ENCODE measurements at places on chromosomes 3 and 15.

DNA sequence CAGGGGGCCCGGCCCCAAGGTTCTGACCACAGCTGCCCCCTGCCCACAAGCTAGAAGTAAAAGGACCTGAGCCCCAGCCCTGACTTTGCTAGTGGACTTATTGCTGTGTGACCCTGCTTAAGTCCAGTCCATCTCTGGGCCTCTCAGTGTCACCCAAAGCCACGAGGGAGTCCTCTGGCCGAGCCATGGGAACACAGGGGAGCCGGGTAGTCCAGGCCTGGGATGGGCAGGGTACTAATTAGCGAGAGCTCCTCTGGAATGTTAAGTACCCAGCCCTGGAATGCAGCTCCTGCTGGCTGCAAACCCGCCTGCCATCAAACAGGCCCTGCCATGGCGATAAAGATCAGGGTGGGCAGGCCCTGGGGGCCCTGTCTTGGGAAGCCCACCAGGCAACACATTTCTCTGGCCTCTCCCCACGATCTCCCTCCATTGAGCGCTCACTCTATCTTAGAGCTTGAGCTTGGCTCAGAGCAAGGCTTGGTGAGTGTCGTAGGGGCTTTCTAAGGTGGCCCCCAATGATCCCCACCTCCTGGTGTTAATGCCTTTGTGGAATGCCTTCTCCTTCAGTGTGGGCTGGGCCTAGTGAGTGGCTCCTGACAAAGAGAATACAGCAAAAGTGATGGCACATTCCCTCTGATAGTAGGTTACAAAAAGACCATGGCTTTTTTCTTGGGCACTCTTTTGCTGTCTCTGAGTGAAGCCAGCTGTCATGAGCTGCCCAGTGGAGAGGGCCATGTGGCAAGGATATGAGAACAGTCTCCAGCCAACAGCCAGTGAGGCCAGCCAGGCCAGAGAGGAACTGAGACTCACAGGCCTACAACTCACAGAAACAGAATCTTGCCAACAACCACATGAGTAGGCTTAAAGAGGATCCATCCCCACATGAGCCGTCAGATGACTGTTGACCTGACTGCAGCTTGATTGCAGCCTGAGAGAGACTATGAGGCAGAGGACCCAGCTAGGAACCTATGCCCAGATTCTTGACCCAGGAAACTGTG lies 133.1 kb downstream of the SMAD6 start:
- DNase-seq = no peak

DNA sequence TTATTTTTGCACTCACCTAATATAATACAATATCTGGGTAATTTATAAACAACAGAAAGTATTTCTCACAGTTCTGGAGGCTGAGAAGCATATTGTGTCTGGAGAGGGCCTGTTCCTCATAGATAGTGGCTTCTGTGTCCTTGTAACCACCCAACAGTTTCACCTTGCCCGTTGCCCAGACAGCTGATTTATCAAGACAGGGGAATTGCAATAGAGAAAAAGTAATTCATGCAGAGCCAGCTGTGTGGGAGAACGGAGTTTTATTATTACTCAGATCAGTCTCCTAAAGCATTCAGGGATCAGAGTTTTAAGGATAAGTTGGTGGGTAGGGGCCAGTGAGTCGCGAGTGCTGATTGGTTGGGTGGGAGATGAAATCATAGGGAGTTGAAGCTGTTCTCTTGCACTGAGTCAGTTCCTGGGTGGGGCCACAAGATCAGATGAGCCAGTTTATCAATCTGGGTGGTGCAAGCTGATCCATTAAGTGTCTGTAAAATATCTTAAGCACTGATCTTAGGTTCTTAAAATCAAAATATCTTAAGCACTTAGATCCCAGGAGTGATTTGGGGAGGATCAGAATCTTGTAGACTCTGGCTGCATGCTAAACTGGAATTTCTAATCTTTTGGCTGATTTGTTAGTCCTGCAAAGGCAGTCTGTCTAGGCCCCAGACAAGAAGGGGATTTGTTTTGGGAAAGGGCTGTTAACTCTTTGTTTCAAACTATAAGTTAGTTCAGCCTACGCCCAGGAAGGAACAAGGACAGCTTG lies 33.9 kb upstream of the C15orf39 start:
- no peak for DNase-seq

GRCh38 chr3:128701342-128702212 lies 24.4 kb upstream of the RAB7A start:
- DNase-seq = no peak

GRCh38 chr3:535566-536416 lies 339.2 kb downstream of the CHL1 start:
- no peak for DNase-seq

GRCh38 chr3:144989807-144990206 lies 1018.2 kb downstream of the DIPK2A start:
- DNase-seq = no peak

DNA sequence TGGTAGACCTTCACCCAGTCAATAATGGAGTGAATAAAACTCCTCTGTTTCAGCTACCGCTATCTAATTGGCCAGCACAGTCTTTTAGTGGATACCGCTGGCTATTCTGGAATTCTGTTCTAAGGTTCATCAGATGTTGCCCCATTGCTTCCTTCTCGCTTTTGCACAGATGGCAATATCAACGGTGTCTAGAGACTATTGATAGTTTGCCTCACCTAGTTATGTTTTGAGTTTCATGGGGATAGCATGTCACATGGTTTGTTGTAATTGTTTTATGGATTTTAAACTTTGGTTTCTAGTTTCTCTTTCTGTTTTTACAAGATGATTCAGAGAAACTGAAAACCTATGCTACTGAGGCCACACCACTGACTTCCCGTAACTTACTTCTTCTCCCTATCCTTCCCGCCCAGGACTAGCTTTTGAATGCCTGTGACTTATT lies 2.0 kb downstream of the XRN1 start:
- peak; percentile 14 for DNase-seq

- DNase-seq = no peak
These were observed 225.2 kb upstream of the PRICKLE2 start for GRCh38 chr3:64450396-64450956.

GRCh38 chr15:52180851-52181450 lies 10.2 kb downstream of the GNB5 start:
- DNase-seq = no peak

DNA sequence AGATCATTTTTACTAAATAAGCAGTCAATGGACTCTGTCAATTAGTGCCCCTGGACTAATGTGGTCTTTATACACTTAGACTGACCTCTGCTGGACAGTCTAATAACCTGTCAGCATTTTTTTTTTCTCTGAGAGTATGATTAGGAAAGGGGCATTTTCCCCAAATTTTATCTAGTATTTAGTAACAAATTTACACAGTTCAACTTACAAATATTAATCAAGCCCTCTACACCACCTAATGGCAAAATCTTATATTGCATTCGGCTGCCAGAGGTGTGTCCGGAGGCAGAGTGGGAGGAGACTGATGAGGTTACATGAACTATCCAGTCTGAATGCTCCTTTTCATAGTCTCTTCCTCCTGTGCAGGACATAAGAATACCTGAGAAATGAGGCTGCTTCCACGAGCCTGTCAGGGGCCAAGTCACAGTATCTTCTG lies 36.0 kb upstream of the COLQ start:
- DNase-seq = peak; percentile 63

GRCh38 chr3:32420126-32421038 lies 28.7 kb downstream of the CMTM7 start:
- DNase-seq = peak; percentile 57

- peak; percentile 51 for DNase-seq
These were observed 1.4 kb downstream of the MBNL1 start for GRCh38 chr3:152269831-152270734.

DNA sequence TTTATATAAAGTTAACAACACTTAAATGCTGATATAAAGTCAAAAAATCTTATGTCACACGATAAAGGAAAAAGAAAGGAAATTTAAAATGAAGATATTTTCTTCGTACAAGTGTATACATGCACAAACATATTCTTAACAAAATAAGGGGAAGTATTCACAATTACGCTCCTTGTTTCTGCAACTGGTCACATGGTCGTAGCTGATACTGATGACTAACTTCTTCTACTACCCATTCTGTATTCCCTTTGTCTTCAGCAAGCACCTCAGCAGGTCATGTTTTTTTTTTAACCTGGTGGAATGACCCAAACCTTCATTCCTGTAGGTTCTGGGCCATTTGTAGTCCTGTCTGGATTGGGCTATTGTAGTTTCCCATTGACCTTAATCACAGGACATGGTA lies 30.0 kb upstream of the CMTM8 start:
- DNase-seq = no peak

GRCh38 chr3:69888040-69888942 lies 111.2 kb upstream of the SAMMSON start:
- DNase-seq = no peak

GRCh38 chr3:169085827-169086226 lies 577.7 kb downstream of the MECOM start:
- no peak for DNase-seq

DNA sequence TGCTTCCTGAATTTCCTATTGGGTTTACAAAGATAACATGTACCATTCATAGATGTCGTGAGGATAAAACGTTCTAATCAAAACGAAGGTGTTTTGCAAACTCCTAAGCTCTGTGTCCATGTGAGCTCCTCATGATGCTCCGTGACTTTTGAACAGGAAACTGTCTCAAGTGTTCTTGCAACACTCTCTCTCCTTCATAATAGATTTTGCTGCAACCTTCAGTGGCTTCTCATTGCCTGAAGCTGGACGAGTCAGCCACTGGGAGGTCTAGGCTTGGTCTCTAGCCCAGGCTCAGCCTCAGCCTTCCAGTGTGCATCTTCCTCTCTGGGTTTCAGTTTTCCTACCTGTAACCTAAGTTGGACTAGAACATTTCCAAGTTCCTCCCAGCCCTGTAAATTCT lies 18.7 kb upstream of the BCL2A1 start:
- DNase-seq = no peak

- no peak for DNase-seq
These were observed 461.0 kb downstream of the GBE1 start for GRCh38 chr3:81300324-81300927.

DNA sequence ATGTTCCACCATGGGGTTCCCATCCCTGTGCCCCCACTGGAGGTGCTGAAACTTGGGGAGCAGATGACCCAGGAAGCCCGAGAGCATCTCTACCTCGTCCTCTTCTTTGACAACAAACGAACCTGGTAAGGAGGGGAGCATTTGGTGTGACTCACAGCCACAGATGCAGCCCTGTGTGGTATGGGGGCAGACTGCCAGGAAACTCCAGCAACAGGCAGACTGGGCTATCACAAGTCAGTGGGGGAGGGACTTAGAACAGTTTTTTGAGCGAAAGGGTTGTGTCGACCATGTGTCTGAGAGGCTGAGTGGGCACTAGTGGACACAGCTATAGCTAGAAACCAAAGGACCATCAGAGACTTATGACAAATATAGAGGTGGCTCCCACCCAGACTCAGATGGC lies 3.4 kb upstream of the OGG1 start:
- no peak for DNase-seq

DNA sequence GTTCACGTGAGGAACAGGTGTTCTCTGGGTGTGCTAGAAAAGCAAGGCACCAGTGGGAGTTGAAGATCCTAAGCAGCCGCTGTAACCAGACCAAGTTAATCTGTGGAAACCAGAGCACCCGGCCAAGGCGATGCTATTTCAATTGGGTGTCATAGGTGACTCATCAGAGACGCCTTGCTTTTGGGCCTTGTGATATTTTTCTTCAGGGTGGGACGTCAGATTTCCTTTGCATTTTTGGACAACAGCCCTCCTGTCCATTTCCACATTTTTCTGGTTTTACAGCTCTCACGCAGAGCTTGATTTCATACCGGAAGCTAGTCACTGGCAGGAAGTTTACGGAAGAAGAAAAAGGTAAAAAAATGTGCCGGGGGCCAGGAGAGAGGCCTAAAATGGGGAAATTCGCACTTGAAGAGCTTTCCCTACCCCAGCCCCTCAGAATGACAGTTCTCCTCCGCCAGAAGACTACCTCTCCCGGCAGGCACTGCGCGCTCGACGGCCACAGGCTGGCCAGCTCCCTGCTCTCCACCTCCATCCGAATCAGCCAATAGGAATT lies 471 bp upstream of the KBTBD8 start:
- DNase-seq = peak; percentile 16

GRCh38 chr3:124217542-124217941 lies 225.6 kb upstream of the ROPN1 start:
- no peak for DNase-seq

GRCh38 chr15:72397796-72398588 lies at the start of gene TMEM202:
Gene TMEM202, plus strand, starts transcription at chr15:72398305. Its CDS starts 22 bp downstream, at chr15:72398327.
- no peak for DNase-seq

GRCh38 chr15:34076785-34077184 lies 24.9 kb downstream of the EMC7 start:
- DNase-seq = no peak

- no peak for DNase-seq
These were observed 30.1 kb downstream of the SUCNR1 start for GRCh38 chr3:151903501-151903991.

- DNase-seq = no peak
These were observed 41.8 kb upstream of the PRSS50 start for GRCh38 chr3:46759239-46760167.

DNA sequence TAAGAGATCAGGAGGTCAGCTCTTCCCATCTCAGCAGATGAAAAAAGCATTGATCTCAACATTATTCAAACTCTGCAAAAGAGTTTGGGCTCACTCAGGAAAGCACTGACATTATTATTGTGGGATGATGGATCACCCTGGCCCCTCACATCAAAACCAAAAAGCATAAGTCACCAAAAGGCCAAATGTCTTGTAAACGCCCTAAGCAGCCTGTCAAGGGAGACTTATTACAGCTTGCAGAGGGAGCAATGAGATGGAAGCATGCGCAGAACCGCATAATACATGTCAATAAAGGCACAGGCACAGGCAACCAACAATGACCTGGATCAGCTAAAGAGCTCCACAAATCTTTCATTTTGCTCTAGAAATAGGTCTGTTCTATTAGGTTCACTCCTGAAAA lies 4.6 kb downstream of the FSIP1 start:
- no peak for DNase-seq

- no peak for DNase-seq
These were observed 54.6 kb downstream of the LPP start for GRCh38 chr3:188208516-188208981.

GRCh38 chr15:95604634-95605036 lies 725.9 kb upstream of the NR2F2 start:
- no peak for DNase-seq

DNA sequence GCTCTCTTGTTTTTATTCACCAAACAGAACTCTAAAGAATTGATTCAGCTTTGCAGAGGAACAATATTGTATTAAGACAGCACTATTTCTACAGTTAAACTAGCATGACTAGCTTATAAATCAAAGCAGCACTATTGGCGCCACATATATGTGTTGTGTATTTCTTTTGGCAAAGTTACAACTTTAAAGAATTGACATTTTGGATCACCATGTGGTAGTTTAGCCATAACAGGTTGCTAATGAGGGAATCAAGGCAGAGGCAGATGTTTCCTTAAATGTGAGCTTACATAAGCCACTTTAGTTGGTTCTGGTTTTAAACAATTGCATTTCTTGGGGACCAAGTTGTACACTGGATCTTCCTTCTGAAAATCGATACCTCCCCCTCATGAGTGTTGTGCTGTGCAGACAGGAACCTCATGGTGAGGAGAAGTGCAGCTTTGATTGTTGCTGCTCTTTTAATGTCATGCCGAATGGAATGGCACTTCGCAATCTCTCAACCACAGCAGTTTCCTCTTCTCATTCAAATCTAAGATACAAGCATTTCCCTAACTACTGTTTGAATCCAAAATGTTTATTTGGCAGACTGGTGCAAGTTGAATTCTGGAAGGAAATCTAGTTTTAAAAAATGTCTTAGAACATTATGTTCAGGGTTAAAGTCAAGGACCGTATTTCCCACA lies 151.2 kb downstream of the MYRIP start:
- no peak for DNase-seq

- DNase-seq = no peak
These were observed 202.7 kb upstream of the MLF1 start for GRCh38 chr3:158368271-158368670.

GRCh38 chr3:124847051-124847450 lies 40.1 kb downstream of the ITGB5 start:
- DNase-seq = no peak

Measured in CD4-positive, alpha-beta T cell treated with Interleukin-17A for 4 hours (primary cell).